ENCODE measurements at places on chromosomes 5 and 9. TPM values are rescaled to one million over a fixed set of nuclear protein-coding genes. Genes with fewer than 3 reads are reported as not detected.

PLPP7 gene
- 0.10 TPM for total RNA-seq

FBP2 gene
- total RNA-seq = not detected

PCSK1 gene
- total RNA-seq = not detected

PLCXD3 gene
- not detected for total RNA-seq

TXNDC15 gene
- total RNA-seq = 57.1 TPM

LOX gene
- not detected for total RNA-seq

SPATA31D4 gene
- not detected for total RNA-seq

ECSCR gene
- total RNA-seq = 1.4 TPM

CNTFR gene
- total RNA-seq = not detected

LRRTM2 gene
- 0.12 TPM for total RNA-seq

HRH2 gene
- 94.7 TPM for total RNA-seq

MRPS2 gene
- 66.6 TPM for total RNA-seq

VAV2 gene
- total RNA-seq = 5.8 TPM

SOHLH1 gene
- total RNA-seq = not detected

Measured in activated T-helper 1 cell treated with anti-CD3 and anti-CD28 coated beads, Interleukin-12 subunit alpha, Interleukin-12 subunit beta, Interleukin-2, Interleukin-4 antibody, amounts not matched to agents 30 ng/mL and 10 ng/mL and 1 ng/mL, durations not matched to agents 14 hours and 24 hours and 36 hours (primary cell).